ENCODE measurements at places on chromosomes 5 and 9. TPM values are rescaled to one million over a fixed set of nuclear protein-coding genes. Genes with fewer than 3 reads are reported as not detected.

The ADGRV1 gene
- total RNA-seq = 0.04 TPM

The LCN1 gene
- not detected for total RNA-seq

The SEMA5A gene
- 0.04 TPM for total RNA-seq

- DNase-seq = no peak
These were observed 8.0 kb downstream of the TGFBR1 start for GRCh38 chr9:99112750-99113413.

DNA sequence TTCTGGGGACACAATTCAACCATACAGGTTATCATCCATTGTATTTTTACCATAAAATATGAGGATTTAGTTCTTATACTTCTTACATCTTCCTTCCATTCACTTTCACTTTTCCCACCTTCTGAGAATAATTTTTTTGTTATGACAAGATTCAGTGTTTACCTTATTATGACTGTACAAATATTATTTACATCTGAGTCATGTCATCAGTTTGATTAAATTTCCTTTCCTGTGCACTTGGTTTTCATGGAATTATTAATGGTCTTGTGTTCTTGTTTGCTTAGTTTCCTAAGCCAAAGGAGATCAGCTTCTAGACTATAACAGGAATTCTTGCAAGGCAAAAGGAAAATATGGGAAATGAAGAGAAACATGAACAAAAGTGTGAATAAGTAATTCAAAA lies 366.5 kb downstream of the TMEM38B start:
- DNase-seq = no peak

DNA sequence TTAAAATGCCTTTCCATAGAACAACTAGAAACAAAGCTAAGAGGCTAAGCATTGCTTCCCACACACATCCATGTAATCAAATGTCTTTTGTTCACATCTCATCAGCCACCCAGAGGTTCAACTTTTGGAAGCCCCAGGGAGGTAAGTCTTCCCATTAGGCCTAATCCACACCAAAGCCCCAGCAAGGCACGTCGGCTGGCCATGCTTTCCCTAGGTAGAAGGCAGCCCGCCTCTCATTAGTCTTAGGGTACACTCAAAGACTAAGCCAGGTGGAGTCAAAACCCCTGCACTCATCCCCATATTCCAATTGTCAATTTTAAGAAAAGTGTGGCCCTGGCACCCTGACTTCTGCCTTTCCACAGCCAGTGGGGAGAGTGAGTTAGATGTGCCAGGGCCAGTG lies 87.9 kb downstream of the ATPSCKMT start:
- DNase-seq = no peak

All from pulmonary artery endothelial cell (primary cell).